Activated CD4-positive, alpha-beta T cell treated with anti-CD3 and anti-CD28 coated beads, Interleukin-2, amount 50 U/mL, for 24 hours (primary cell): ENCODE measurements at places on chromosomes 5 and 9.

- DNase-seq, result no peak
These were observed 173.1 kb downstream of the CCDC171 start for GRCh38 chr9:15725953-15726352.

- DNase-seq, result no peak
These were observed 154.8 kb downstream of the GADD45G start for GRCh38 chr9:89759572-89759971.

- no peak for DNase-seq
These were observed 34.6 kb upstream of the PTCH1 start for GRCh38 chr9:95551406-95551805.

GRCh38 chr5:14247054-14247386 lies 103.9 kb downstream of the TRIO start:
- DNase-seq, result no peak

DNA sequence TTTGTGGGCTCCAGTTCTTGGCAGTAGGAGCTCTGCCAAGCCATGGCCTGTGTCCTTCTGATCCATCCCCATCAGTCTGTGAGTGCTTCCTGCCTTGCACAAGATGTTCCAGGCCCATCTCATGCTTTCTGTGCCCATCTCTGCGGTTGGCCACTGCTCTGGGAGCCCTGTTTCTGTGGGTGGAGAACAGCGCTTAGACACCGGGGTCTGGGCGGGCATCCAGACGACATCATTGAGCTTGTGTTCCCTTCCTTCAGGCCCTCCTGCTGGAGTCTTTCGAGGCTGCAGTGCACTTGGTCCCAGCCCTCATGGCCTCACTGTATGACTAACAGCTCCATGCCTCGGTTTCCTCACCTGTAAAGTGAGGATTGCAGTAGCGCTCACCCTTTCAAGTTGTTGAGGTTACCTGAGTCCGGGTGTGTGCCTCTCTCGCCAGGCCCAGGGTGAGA lies 14.9 kb upstream of the CARD19 start:
- DNase-seq, result no peak
